ENCODE measurements at places on chromosomes 12 and 14.

DNA sequence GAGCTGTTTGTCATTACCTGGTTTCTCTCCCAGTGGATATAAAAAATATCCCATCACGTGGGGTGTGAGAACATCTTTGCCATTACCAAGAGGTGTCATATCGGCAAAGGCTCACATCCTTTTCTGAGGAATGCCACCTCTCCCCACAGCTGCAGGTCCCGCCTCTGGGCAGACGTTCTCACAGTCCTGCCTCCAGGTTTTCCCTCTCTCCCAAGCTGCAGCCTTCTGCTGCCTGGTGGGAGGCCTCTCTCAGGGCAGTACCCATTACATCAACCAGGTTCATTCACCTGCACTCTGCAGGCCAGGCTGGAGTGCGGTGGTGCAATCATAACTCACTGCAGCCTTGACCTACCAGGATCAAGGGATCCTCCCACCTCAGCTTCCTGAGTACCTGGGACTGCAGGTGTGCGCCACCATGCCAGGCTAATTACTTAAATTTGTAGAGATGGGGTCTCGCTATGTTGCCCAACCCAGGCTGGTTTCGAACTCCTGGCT, 15.0 kb upstream of the TMEM119 start:
- DNase-seq, result no peak

DNA sequence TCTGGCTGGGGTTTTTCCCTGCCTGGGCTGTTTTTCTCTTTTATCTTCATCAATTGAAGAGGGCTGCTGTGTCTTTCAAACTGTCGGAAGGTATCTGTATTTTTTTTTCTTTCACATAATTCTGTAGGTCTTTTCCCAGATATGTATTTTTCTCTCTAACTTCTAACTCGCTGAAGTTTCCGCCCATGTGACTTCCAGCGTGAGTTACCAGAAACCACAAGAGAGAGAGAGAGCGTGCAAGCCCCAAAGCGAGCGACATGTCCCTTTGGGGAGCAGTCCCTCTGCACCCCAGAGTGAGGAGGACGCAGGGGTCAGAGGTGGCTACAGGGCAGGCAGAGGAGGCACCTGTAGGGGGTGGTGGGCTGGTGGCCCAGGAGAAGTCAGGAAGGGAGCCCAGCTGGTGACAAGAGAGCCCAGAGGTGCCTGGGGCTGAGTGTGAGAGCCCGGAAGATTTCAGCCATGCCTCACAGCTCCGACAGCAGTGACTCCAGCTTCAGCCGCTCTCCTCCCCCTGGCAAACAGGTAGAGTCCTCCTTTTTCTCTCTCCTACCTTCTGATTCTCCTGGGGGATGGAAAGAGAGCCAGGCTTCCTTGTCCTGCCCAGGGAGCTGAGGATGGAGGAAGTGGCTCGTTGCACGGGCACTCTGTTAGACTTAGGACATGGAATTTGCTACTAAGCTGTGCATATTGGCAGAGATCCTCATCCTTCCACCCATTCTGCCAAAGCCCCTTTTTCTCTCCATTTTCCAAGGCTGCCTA, at the start of gene BATF:
Gene BATF (plus strand): TSS at position 246 of the 759 bp plus-strand sequence. CDS start 214 bp downstream, at position 460.
- peak; percentile 63 for DNase-seq

DNA sequence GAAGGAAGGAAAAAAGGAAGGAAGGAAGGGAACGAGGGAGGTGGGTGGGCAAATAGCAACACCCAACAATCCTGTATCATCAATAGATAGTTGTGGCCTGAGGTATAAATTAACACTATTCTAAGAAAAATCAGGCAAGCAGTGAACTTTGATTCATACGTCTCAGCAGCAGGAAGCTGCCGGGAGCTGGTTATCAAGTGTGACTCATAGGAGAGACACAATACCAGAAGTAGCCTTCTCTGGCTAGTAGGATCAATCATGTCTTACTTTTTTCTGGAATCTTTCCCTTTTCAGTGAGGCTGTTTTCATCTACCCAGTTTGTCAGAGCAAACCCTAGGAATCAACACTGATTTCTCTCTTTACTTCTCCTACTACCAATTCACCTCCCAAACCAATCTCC, 780.5 kb downstream of the NRXN3 start:
- no peak for DNase-seq

DNA sequence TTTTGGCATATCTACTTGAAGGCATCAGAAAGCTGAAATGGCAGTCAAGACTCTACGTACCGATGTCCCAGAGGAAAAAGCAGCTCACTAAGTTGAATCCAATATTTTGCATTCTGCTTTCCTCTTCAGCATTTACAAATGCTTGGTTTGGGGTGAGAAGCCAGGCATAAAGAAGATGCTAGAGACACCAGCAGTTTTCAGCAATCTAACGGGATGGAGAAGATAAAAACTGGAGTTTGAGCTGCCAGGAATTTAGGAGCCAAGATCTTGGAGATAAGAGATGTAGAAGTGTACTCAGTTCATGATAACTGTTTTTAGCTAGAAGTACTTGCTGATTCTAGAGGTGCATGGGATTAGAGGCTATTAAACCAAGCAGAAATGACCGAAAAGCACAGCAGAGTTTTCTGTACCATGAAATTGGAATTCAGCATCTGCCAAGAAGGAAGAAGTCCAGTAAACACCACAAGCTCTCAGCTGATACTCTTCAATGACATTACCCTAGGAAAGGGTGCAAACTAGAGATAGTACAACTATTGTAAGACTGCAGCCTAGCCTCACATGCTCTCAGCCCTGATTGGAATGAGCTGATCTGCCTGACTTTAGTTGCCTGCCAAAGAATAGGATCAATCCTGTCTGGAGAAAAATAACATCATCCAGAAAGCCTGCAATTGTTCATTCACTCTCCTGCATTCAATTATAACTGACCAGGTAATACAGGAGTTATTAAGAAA, 7.4 kb upstream of the ALDH1L2 start:
- DNase-seq, result no peak
